ENCODE measurements at places on chromosomes 2 and 18. TPM values are rescaled to one million over a fixed set of nuclear protein-coding genes. Genes with fewer than 3 reads are reported as not detected.

The INPP5D gene
- total RNA-seq = 8.5 TPM

The PAX8 gene
- total RNA-seq = 3.6 TPM

The LYG1 gene
- not detected for total RNA-seq

The GPR75 gene
- total RNA-seq = 6.3 TPM
